ENCODE measurements at places on chromosomes 13 and 19. TPM values are rescaled to one million over a fixed set of nuclear protein-coding genes. Genes with fewer than 3 reads are reported as not detected.

ZFP30 gene
- total RNA-seq: 6.9 TPM

ZSCAN4 gene
- total RNA-seq: not detected

TMEM59L gene
- 2.8 TPM for total RNA-seq

SLC10A2 gene
- total RNA-seq: not detected

ZNF555 gene
- total RNA-seq: 8.9 TPM

GAPDHS gene
- not detected for total RNA-seq

ZNF99 gene
- 0.08 TPM for total RNA-seq

SYNE4 gene
- total RNA-seq: 0.35 TPM

FBXO17 gene
- total RNA-seq: 2.3 TPM

METTL21C gene
- total RNA-seq: not detected

CD33 gene
- total RNA-seq: 6.5 TPM

SULT2A1 gene
- not detected for total RNA-seq

CAMSAP3 gene
- 1.9 TPM for total RNA-seq

ZNF737 gene
- total RNA-seq: 6.0 TPM

ZNF536 gene
- 2.2 TPM for total RNA-seq

UQCRFS1 gene
- 168 TPM for total RNA-seq

ZNF780A gene
- 8.1 TPM for total RNA-seq

CEACAM8 gene
- not detected for total RNA-seq

INAFM1 gene
- 11.2 TPM for total RNA-seq

TMEM272 gene
- total RNA-seq: 0.49 TPM

ZNF613 gene
- total RNA-seq: 3.7 TPM

ASPDH gene
- total RNA-seq: not detected

DPRX gene
- not detected for total RNA-seq

SYMPK gene
- 29.9 TPM for total RNA-seq

C3 gene
- total RNA-seq: 482 TPM

SH3GL1 gene
- 22.0 TPM for total RNA-seq

KCNC3 gene
- 1.7 TPM for total RNA-seq

CASP14 gene
- total RNA-seq: not detected

TNNI3 gene
- 4,708 TPM for total RNA-seq

ADGRE3 gene
- total RNA-seq: 0.11 TPM

RPS28 gene
- 1,212 TPM for total RNA-seq

ZNF439 gene
- total RNA-seq: 3.4 TPM

PSG6 gene
- not detected for total RNA-seq

PLIN3 gene
- 34.0 TPM for total RNA-seq

ZNF607 gene
- 6.1 TPM for total RNA-seq

IL4I1 gene
- 0.30 TPM for total RNA-seq

ZIC2 gene
- not detected for total RNA-seq

SHC2 gene
- 10.7 TPM for total RNA-seq

ZNF69 gene
- 3.6 TPM for total RNA-seq

NLRP4 gene
- total RNA-seq: not detected

UBE2L5 gene
- not detected for total RNA-seq

SPACA4 gene
- total RNA-seq: not detected

TEX26 gene
- total RNA-seq: not detected

CGB1 gene
- not detected for total RNA-seq

RCBTB2 gene
- 16.4 TPM for total RNA-seq

ZNF700 gene
- total RNA-seq: 4.1 TPM

ADGRE2 gene
- total RNA-seq: 0.87 TPM
